Activated naive CD4-positive, alpha-beta T cell (primary cell): ENCODE measurements at places on chromosomes 5 and 9.

GRCh38 chr9:113125386-113126035 is 25.3 kb upstream of the SLC31A2 start:
- no peak for DNase-seq

- no peak for DNase-seq
Observed at GRCh38 chr5:94928891-94929290, 310.4 kb downstream of the SLF1 start.

DNA sequence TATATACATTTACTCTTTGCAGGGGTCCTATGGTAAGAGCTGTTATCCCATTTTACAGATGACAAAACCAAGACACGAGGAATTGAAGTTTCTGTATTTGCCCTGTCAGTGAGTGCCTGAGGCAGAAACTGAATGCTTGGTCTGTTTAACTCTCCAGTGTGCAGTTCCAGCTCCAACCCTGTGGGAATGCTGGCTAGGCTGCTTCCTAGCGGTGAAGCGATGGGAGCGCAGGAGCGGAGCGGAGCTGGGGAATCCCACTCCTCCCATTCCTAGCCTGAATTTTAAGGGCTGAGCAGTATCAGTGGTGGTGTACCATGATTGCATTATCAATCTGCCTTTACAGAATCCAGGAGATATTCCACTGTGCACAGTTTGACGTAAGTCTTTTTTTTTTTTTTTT is 202.3 kb downstream of the LRRC70 start:
- DNase-seq: no peak

DNA sequence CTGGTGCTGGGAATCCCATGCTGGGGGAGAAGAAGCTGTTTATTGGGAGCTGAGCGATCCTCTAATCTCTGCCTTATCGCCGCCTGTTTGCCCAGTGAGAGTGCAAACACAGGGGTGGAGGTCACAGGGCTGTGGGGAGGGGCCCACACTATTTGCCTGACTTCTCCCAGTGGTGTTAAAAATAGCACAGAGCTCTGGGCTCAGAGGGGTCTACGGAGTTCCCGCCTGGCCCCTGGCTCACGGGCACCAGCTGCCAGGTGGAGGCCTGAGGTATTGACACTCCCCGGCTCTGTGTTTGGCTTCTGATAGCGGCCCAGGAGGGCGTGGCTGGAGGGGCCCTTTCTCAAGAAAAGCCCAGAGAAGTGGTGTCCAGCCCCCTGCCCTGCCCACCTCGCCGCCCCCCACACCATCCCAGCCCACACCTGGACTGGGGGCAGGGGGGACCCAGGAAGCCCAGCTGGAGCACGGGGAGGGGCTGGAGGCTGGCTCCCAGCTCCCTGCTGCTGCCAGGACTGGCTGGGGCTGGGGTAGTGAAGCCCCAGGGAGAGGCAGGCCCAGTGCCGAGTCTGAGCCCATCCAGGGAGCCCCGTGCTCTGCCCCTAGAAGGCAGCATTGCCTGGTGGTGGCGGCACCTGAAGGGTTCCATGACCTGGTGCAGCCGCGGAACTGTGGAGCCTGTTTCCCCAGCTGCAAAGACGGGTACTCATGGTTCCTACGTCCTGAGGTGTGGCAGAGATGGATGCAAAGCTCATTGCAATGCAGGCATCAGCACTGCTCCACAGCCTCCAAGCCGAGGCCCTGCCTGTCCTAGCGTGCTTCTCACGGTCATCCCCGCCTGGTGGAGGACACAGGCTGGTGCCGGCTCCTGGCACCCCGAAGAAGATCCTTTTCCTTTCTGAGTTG is 35.7 kb upstream of the EGFL7 start:
- no peak for DNase-seq

DNA sequence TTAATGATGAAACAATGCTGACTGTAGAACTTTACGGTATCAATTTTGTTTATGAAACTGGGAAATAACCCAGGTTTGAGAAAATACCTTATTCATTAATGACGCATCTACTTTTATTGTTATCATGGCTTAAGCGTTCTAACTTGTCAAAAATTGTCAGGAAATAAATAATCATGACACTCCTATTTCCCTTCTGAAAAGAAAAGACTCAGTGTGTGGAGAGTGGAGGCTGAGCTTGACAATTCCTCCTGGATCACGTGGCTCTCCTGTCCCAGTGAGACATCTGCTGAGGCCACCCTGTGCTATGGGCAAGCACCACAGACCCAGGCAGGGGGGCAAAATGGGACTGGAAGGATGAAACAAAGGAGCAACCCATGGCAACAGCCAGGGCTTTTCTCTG is 466.4 kb downstream of the ZNF608 start:
- DNase-seq: no peak

DNA sequence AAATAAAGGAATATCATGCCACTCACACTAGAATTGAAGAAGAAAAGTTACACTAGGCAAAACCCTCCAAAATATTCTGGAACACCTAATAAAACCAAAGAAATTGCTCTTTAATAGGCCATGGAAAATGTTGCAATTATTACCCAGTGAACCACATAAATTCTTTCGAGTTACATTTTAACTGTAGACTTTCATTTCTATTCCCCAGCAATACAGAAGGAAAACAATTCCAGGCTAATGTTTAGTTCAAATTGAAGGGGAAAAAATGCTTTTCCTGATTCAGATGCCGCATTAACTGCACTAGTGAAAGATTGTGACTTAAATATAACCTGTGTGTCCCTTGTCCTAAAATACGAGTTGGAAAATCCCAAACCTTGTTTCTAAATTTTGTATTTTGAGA is 439.3 kb upstream of the ADAMTS16 start:
- no peak for DNase-seq

DNA sequence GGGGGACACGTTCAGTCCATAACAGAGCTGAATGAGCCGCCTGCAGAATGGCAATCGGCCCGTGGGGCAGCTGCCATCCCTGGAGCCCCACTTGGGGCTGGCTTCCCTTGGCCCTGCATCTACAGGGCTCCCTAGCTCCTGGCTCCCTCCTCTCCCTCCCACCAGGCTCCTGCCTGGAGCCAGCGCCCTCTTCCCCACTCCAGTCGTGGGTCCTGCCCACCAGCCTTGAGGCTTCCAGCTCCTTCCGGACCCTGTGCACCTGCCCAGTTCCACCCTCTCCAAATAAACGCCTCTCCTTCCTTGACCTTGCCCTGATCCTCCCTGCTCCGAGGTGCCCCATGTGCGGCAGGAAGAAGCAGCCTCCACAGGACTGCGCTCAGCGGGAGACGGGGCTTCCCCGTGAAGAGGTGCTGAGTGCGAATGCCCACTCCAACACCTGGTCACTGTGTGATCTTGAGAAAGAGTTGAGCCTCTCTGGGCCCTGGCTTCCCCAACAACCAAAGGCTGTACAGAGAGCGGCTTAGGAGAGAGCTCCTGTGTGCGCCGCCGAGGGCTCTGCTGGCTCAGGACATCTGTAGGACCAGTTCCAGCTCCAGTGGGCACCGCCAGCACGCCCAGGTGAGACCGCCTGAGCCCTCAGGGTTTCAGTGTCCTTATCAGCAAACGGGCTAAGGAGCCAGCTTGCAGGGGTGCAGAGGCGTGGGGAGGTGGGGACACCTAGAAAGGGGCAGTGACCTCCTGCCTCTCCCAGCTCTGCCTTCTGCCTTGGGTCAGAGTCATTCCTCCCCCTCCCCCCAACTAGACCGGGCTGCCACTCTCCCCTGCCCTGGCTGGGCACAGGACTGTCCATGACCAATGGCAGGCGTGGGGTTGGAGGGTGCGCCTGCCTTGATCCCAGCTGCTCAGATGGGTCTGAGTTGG is 12.1 kb downstream of the C9orf50 start:
- DNase-seq: no peak

DNA sequence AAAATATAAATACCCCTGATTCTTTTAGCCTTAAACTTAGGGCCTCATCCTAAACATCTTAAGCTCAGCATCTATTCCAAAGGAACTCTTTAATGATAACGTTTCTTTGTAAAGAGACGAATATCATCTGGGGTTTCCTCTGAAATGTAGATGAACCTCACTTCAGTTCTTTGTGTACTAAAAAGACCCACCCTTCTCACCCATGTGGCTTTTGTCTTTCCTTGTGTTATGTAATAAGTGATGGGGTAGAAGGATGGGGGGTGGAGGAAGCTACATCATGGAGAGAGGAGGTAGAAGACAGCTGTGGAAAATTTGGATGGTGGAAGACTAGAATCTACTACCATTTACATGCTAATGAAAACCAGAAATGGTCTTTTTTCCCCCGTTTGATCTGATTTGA is 111.0 kb downstream of the NDUFS4 start:
- no peak for DNase-seq
